ENCODE measurements at places on chromosomes 6 and 20. TPM values are rescaled to one million over a fixed set of nuclear protein-coding genes. Genes with fewer than 3 reads are reported as not detected.

GRCh38 chr6:79755967-79756366 lies 124.8 kb downstream of the SH3BGRL2 start:
- H3K27me3 ChIP-seq, result no peaks in the 10 kb centered on the region
- no peaks in the 10 kb centered on the region for H3K4me1 ChIP-seq
- H3K36me3 ChIP-seq, result no peaks in the 10 kb centered on the region
- H3K4me3 ChIP-seq, result no peak overlapping the region
- no peak overlapping the region for H3K27ac ChIP-seq
- DNase-seq, result no peak

- H3K27ac ChIP-seq, result no peak overlapping the region
- H3K4me1 ChIP-seq, result no peaks in the 10 kb centered on the region
- H3K4me3 ChIP-seq, result no peak overlapping the region
- H3K36me3 ChIP-seq, result no peaks in the 10 kb centered on the region
- no peaks in the 10 kb centered on the region for H3K27me3 ChIP-seq
Measured at GRCh38 chr6:34043359-34043758, 102.5 kb downstream of the GRM4 start.

DNA sequence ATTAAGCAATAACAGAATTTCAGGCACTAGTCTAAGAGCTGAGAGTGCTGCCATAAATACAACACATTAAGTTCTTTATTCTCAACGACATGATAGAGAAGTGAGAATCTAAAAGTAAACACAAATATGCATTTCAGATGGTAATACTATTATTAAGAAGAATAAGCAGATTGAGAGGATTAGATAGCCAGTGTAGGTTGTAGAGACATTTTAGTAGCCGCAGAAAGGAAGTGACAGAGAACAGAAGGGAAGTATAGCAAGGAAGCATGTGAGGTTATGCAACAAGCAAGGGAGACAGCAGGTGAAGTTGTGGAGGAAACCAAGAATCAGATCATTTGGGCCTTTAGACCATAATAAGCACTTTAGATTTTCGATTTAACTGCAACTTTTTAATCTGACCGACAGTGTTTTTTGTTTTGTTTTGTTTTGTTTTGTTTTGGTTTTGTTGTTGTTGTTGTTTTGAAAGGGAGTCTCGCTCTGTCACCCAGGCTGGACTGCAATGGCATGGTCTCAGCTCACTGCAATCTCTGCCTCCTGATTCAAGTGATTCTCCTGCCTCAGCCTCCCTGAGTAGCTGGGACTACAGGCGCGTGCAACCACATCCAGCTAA lies 737.0 kb upstream of the ADGRB3 start:
- no peaks in the 10 kb centered on the region for H3K4me1 ChIP-seq
- no peak overlapping the region for H3K27ac ChIP-seq
- H3K4me3 ChIP-seq, result no peak overlapping the region
- DNase-seq, result no peak

The ADGRF4 gene
- not detected for polyA plus RNA-seq

- no peak overlapping the region for H3K27ac ChIP-seq
- no peaks in the 10 kb centered on the region for H3K27me3 ChIP-seq
- H3K4me3 ChIP-seq, result no peak overlapping the region
- no peaks in the 10 kb centered on the region for H3K36me3 ChIP-seq
Measured at GRCh38 chr20:8400486-8400885, 268.4 kb downstream of the PLCB1 start.

GRCh38 chr6:49531774-49532569 lies 18.5 kb upstream of the C6orf141 start:
- no peak overlapping the region for H3K27ac ChIP-seq
- H3K4me3 ChIP-seq, result no peak overlapping the region
- H3K4me1 ChIP-seq, result no peaks in the 10 kb centered on the region
- peak; percentile 68 for DNase-seq

DNA sequence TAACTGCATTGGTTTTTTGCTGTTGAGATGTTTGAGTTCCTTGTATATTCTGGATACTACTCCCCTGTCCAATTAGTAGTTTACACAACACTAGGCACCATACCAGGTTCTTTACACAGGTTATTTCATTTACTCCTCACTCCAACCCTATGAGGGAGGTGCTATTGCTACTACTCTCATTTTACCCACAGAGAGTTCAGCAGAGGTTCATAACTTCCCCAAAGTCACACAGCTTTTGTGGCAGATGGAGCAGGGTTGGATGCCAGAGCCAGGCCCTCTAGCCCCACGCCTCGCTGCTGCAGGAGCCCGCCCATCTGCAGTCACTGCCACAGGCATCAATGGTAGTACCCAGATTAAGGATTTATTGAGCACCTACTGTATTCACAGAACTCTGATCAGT lies 61.7 kb upstream of the MAP3K4 start:
- H3K4me3 ChIP-seq, result no peak overlapping the region
- DNase-seq, result no peak
- H3K36me3 ChIP-seq, result no peaks in the 10 kb centered on the region
- H3K4me1 ChIP-seq, result no peaks in the 10 kb centered on the region
- no peak overlapping the region for H3K27ac ChIP-seq
- H3K27me3 ChIP-seq, result no peaks in the 10 kb centered on the region

Measured in small intestine (tissue), 16 donors.